SHP77 treated with DMSO at 0.1 percent for 48 hours (cell line): ENCODE measurements at places on chromosomes 5 and 9.
A peak's percentile ranks its signal among the peaks of the same experiment; 100 is the strongest.

DNA sequence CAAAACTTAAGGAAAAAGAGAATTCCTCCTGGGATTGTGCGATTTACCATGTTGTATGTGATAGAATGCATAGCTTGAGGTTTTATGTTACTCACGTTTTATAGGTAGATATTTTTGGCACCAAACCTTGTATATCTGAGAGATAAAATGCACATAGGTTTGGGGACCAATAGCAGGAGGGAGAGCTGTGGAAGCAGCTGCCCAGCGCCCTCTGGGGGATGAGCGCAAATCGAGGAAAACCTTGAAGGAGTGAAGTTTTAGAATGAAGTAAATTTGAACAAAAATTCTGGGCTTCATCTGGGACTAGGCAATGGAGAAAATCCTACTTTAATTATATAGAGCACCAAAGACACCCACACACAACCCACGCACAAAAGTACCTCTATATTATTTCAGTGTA is 197.0 kb downstream of the ADCY2 start:
- DNase-seq, result peak; percentile 4

DNA sequence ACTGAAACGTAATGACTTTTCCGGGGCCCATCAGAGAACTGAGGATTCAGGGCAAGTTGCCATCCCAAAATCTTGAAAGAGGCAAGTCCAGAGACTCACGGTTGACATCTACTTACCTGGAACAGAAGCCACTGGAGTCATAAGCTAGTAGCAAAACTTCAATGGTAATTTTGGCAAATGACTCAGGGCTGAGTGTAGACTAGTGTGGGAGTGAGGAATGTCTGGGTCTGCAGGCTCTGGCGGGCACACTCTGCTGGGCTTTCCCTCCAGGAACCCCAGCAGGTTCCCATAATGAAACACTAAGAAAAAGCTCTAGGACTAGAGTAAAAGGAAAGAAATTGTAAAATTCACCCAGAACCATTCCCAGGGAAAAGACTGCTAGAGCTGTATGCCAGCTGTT is 122.9 kb upstream of the NFIL3 start:
- DNase-seq, result no peak

DNA sequence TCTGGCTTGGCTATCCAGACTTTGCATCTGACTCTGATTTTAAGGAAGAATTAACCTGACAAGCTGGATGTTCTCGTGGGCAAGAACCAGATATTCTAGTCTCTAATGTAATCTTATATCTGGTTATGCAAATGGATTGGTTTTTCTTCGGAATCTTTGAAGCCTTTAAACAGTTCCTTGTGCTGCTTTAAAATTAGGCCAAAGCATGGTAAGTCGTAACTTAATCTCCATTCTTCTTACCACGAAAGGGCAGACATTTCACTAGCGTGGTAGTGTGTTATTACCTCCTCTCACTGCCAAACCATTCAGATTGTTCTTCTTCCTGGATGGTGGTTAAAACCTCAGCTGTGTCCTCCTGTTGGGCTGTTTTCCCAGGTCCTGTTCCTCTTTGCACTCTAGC is 34.1 kb upstream of the TTC23L start:
- DNase-seq, result no peak

GRCh38 chr9:114694719-114695269 is 12.8 kb upstream of the TEX48 start:
- no peak for DNase-seq

- DNase-seq, result no peak
Measured at GRCh38 chr9:120291050-120291449, 288.9 kb downstream of the CDK5RAP2 start.

- no peak for DNase-seq
Measured at GRCh38 chr5:56330806-56331205, 97.7 kb upstream of the ANKRD55 start.

DNA sequence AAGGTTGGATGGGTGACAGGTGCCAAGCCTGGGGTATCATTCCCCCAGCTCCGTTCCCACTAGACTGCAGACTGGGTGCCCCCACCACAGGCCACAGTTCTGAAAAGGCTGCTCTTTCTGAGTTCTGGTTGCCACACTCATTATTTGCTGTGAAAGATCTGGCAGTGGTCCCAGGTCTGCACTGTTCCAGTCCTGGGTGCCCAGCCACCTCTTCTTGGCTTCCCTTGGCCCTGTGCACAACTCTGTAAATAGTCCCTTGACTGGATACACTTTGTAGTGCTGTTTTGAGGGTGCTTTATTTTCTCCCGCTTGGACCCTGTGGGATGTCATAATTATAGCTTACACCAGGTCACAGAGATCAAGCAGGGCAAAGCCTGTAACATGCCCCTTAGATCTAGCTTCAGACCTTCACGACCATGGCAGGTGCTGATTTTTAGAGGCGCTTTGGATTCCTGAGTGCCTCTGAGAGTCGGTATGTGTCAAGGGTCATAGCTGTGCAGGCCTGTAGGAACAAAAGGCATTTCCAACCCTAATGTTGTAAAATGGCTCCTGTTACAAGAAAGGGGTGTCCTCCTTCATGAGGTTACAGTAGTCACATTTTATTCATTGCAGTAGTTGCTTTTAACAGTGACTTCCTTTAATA is 344.9 kb downstream of the ICE1 start:
- no peak for DNase-seq

- DNase-seq, result no peak
Measured at GRCh38 chr5:113264046-113264445, 170.7 kb downstream of the TSSK1B start.

- no peak for DNase-seq
Measured at GRCh38 chr9:132054024-132054423, 25.6 kb downstream of the MED27 start.

- DNase-seq, result no peak
Measured at GRCh38 chr5:170182491-170182890, 50.3 kb upstream of the C5orf58 start.

- no peak for DNase-seq
Measured at GRCh38 chr9:13587571-13587970, 308.1 kb upstream of the MPDZ start.

- DNase-seq, result no peak
Measured at GRCh38 chr9:97057651-97058050, 18.7 kb upstream of the CTSV start.

DNA sequence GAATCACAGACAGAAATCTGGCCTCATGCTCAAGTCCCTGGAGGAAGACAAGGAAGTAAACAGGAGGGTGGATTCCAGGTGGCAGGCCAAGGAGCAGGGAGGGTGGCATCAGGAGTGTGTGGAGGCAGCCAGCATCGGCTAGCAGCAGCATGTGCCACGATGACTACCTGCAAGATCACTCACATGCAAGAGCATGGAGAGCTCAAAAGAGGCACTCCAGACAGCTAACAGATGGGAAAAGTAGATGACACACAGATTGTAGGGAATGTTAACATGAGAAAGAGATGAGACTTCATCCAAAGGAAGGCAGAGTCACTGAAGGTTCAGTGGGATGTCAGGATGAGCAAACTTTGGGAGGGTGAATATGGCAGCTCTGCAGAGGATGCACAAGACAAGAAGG is 104.3 kb downstream of the SEMA5A start:
- no peak for DNase-seq

DNA sequence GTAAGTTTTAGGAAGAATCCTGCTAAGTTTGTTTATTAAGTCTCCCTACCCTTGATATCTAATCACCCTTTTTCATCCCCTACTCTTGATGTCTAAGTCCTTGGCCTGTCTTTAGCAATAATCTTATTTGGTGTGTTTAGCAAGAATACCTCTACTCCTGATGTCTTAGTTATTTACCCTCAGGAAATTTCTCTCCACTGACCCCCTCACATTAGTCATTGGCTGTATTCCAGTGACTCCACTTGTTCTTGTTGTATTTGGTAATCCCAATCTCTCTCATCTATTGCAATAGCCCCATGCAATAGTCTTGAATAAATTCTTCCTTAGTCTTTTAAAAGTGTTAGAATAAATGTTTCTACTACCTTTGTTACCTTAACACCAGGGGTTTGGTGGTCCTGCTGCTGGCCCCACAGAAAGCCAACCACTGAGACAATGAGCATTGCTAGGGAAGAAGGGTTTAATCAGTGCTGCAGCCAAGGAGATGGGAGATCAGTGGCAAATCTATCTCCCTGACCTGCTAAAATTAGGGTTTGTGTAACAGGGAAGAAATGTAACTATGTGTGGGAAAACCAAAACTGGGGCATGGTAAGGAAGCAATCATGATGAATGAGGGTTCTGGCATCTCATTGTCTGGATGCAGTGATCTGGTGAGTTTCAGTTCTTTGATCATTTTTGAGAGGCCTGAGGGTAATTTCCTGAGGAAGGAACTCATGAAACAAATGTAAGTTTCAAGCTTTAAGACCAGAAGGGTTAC is 236.4 kb upstream of the DAB2 start:
- DNase-seq, result no peak

GRCh38 chr5:36528588-36528987 is 77.8 kb upstream of the SLC1A3 start:
- no peak for DNase-seq

- DNase-seq, result no peak
Measured at GRCh38 chr9:16846367-16846766, 24.1 kb downstream of the BNC2 start.

- no peak for DNase-seq
Measured at GRCh38 chr9:117704024-117704575, at the start of gene TLR4. TLR4 (plus strand) TSS chr9:117704403; CDS start chr9:117704473, 70 bp downstream.

DNA sequence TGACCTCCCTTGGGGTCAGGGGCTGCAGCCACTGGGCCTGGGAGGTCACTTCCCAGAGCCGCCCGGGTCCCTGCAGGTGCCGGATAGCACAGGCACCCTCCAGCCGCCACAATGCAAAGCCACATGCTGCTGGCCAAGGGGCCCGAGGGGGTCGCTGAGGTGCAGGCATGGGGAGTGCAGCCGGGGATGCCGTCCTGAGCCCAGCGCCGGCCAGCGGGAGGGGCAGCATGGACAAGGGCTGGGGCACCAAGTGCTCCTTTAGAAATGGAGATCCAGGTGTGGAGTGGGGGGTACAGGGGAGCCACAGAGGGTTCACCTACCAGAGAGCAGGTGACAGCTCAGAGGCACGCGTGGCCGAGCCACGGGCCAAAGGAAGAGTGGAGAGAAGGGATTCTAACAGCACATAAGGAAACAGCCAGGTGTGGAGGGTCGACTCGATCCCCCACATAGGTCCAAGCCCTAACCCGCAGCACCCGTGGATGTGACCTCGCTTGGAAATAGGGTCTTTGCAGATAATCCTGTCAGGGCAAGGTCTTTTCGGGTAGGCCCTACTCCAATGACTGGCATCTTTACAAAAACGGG is 24.7 kb downstream of the ZDHHC11B start:
- DNase-seq, result no peak

- DNase-seq, result no peak
Measured at GRCh38 chr5:67240846-67241245, 44.2 kb upstream of the CD180 start.

DNA sequence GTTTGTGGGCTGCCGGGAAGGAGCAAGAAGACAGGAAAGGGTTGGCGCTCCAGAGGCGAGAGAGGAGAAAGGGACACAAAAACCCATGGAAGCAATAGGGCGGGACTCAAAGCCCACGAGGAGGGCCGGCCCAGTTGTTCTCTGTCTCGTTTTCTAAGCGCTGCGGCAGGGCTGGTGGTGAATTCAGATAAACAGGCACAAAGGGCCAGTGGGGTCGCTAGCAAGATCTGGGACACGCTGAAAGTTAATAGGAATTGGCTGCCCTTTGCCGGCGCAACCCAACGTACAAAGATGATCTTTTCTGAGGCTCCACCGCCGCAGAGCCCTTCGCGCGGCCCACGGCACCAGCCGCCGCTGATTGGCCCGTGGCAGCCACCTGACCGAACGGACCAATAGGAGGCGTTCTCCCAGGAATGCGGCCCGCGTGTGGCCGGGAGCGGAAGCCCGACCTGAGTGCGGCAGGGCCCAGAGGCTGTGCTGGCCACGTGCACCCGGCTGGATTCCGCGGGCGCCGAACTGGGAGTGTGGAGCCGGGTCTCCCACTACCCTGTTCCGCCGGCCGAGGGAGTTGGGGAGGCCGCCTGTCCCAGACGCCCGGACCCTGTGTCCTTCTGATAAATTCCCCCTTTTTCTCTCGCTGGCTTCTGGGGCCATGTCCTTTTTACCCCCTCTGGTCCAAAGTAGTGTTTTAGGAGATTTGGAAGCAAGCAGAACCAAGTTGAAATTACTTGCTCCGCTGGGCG is 16.8 kb upstream of the NSD1 start:
- DNase-seq, result no peak

GRCh38 chr5:178992291-178992895 is 2.7 kb downstream of the GRM6 start:
- DNase-seq, result no peak

- DNase-seq, result peak; percentile 28
Measured at GRCh38 chr5:141084487-141084989, 9.9 kb upstream of the PCDHB2 start.

- DNase-seq, result no peak
Measured at GRCh38 chr9:70593241-70593640, 178.8 kb upstream of the KLF9 start.

DNA sequence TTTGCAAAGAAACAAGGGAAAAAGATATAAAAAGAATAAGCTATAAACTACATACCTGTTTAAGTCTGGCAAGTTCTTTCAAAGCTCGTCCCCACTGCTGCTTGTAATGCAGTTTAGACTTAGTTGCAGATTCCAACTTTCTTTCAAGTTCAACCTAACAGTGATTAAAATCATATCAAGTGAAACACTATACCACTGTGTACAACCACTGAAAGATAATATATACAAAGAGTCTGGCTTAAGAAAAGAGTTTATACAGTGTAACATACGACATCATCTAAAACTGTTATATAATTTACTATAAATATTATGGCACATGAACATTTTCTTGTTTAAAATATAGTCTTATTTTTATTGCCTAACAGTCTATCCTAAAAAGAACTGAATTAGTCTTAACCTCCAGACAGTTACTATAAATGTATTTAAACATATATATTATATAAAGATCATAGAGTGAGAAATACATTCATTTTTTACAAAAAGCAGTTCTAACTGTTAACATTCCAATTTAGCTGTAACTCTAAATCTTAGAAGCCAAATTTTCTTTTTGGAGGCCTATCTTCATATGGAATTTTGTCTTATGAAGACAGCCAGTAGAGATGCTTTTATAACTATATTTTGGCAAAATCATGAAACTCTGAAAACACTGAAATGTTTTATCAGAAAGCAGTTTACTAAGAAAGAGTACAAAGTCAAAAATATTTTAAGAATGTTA is 58.6 kb downstream of the CEP120 start:
- no peak for DNase-seq

DNA sequence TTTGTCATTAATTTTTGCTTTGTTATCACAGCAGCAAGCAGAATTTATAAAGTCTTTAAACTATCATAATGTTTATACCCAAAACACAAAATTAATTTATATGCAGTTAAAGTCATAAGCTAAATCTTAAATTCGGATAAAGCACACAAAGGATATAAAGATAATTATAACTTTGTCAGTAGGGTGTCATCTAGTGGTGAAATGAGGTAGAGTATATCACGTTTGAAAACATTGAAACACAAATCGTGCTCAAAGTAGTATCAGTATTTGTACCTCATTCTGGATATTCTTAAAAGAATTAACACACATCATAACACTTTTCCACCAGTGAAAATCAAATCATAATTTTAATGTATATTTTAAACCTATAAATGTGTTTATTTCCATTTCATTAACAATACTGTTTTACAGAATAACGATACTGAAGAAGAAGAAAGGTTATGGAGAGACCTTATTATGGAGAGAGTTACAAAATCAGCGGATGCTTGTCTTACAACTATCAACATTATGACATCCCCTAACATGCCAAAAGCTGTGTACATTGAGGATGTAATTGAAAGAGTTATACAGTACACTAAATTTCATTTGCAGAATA is 129.5 kb downstream of the NIPBL start:
- peak; percentile 29 for DNase-seq
